Stimulated activated CD8-positive, alpha-beta memory T cell treated with anti-CD3 and anti-CD28 coated beads, Interleukin-4, amount 100 ng/mL, for 4 hours (primary cell): ENCODE measurements at places on chromosomes 12 and 14.

DNA sequence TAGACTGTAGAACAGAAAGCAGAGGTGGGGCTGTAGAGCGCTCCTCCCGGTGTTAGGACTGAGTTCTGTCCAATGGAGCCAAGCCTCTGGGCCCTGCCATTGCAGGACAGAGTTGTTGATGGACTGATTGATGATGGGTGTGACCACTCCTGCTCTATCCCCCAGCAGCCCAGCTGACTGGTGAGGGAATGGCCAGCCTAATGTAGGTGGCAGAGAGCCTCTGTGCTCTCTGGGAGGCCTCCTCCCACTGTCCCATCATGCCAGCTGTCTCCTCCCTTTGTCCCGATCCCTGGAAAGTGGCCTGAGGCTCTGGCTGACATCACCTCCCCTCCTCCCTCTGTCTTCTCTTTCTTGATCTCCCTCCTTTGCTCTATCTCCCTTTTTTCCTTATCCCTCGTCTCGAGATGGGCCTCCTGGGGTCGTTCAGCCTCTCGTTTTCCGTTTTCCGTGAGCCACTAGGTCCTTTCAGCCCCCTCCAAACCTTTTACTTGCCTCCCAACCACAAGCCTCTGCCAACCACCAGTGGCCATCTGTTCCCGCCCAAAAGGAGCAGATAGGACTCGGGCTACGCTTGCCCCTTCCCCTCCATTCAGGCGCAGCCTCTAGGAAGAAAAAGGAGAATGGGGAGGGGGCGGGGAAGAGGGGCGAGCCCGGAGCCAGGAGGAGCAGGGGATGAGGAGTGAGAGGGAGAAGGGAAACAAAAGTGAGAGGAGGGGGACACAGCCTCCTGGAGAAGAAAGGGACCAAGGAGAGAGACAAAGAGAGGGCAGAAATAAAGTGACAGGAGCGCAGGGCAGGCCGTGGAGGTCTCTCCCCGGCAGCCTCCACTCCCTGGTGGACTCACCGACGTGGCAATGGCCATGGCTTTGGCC, 572 bp downstream of the EFS start:
- DNase-seq = no peak

GRCh38 chr12:45887544-45887943, 102.8 kb downstream of the SCAF11 start:
- DNase-seq = no peak

DNA sequence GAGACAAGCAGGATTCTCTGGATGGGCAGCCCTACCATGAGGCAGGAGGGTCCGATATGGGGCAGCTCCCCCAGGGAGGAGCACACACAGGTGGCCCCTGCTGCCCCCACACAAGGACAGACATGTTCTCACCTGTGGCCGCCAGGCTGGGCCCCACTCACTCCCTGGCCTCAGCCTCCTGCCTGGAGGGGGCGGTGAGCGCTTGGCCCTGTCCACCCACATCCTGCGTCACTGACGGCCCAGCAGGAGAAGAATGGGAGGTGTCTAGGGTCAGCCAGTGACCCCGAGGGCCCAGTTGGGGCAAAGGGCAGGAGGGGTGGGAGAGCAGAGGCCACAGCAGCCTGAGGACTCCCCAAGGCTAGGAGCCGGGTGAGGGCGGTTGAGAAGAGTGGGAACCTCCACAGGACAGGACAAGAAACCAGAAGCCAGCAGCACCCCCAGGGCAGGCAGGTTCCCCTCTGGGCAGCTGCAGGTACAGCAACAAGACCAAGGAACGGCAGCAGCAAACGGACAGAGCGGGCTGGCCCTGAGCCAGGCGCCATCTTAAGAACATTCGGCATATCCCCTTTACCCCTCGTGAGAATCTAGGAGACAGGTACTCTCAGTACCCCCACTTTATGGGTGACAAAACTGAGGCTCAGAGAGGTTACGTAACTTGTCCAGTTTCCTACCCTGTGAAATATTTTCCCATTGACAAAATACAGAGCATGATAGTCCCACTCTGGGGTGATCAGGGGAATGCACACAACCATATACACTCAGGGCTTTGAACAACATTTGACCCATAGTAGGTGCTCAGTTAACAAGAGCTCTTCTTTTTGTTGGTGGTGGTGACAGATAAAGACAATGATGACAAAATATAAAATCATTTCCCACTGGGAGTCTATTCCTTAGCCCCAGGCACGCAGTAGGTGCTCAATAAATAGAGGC, 74.3 kb downstream of the NCOR2 start:
- no peak for DNase-seq

GRCh38 chr12:65828711-65829339, 4.5 kb downstream of the HMGA2 start:
- no peak for DNase-seq

DNA sequence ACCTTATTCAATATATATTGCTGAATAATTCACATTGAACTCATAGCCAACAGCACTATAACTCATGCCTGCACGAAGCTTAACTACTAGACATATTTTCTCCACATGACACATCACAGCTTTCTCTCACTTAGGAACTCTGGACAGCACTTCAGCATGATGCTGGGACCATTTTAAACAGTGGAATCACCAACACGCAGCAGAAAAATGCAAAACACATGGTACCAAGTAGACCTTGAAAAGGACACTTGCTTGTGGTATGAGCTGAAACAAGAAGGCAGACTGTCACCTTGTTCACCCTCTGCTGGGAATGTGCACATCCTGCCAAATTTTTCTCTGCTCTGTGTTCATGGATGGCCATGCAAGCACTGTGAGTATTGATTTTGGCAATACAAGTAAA, 34.8 kb upstream of the CD9 start:
- DNase-seq = no peak

DNA sequence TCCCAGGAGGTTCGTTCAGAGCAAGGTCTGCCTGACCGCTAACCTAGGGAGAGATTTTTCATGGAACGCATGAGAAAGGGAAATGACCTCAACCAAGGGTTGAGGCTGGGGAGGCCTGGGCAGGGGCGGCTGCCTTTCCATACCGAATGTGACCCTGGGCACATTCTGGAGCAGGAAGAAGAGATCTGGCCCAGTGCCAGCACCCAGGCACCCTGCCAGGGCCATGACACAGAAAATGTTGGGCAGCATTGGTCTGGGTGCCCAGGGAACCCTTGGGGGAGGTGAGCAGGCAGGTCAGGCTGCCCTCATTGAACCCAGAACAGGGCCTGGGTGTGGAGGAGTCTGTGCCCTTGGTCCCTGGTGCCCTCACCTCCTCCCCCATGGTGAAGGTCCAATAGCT, 106.8 kb downstream of the CALM1 start:
- no peak for DNase-seq

GRCh38 chr12:54135621-54136350, 53.0 kb downstream of the SMUG1 start:
- no peak for DNase-seq

DNA sequence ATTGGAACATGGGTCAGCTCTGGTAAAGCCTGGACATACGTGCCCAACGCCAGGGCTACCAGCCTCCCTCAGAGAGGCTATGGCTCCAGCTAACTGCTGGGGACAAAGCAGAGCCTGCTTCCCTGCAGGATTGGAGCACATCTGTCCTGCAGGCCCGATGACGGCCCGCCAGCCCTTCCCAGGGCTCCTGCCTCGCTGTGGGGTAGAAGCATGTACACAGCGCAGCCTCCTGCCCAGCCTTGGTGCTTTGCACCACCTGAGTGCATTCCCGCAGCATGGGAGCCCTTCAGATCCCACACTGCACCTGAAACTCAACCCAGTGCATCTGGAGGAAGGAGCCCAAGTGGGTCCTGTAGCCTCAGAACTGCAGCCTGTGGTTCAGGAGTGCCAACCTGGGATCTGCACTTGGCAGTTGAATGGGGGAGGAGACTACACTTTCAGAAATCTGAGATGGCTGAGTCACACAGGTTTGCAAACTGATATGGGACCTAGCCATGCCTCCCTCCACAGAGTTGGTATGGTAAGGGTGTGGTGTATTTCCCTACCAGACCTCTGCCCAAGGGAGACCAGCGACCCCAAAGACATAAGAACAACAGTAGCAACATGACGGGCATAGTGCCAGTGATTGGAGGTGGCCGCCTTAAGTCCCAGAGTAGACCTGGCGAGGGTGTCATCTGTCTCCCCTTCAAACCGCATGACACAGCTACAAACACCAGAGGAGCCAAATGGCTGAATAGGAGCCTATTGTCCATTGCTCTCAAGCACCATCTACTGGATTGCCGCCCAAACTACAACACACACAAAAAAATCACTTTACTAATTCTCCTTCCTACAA, 273.9 kb upstream of the MIS18BP1 start:
- DNase-seq = no peak

DNA sequence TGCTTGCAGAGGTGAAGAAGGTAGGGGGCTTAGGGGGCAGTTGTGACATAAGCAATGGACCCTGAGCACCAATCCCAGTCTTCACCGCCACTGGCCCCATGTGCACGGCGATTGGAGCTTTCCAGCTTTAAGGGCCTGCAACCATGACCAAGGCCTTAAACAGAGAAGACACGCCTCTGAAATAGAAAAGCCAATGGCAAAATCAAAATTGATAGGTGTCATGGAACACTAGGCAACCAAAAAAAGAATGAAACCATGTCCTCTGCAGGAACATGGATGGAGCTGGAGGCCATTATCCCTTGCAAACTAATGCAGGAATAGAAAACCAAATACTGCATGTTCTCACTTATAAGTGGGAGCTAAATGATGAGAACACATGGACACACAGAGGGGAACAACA, 146.3 kb downstream of the SCARB1 start:
- no peak for DNase-seq

DNA sequence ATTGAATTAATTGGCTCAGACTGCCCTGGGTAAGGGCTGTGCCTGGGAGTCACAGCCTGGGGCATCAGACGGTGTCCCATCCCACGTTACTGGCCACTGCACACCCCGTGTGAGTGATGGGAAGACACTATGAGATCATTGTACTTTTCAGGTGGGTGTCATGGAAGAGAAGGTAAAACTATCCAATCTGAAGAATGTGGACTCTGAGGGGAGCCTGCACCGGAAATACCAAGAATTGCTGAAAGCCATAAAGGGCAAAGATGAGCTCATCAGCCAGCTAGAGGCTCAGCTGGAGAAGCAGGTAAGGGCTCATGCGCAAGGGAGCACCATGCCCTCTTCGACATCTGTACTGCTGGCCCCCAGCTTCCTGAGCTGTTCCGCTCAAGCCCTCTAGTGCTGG, 24.0 kb downstream of the PLEKHH1 start:
- no peak for DNase-seq

DNA sequence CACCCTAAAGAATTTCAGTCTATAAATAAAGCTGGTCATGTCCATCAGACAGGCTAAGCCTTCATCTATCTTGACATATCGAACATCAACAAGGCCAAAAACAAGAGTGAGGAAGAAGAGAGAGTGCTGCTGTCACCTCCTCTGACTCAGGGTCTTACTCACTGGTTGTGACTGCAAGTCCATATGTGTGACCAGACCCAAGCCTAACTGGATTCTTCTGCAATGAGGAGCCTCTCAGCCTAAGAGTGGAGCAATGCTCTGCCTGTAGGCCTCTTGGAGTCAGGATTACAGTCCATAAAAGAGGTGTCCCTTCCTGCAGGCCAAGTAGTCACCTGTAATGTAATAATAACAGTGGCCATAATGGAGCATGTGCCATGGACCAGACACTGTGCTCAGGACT, 121.2 kb upstream of the SLC35F4 start:
- DNase-seq = no peak
